ENCODE measurements at places on chromosomes 3 and 15.

DNA sequence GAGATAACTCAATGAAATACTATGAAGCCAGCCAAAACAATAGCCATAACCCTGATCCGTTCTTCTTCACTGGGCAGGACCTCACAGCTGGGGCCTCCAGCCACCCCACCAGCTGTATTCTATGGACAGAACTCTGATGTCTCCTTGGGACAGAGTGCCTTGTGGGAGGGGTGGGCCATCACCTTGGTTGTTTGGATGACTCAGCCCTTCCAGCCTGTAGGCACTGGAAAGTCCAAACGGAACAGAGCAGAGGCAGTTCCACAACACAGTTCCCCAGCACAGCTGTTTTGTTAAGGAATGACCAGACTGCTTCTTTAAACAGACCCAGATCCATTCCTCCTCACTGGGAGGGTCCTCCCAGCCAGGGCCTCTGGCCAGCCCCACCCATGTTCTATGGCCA, 31.9 kb upstream of the ZBED2 start:
- DNase-seq: no peak

- peak; percentile 79 for DNase-seq
These were observed 50.8 kb downstream of the RFTN1 start for GRCh38 chr3:16462679-16463078.

DNA sequence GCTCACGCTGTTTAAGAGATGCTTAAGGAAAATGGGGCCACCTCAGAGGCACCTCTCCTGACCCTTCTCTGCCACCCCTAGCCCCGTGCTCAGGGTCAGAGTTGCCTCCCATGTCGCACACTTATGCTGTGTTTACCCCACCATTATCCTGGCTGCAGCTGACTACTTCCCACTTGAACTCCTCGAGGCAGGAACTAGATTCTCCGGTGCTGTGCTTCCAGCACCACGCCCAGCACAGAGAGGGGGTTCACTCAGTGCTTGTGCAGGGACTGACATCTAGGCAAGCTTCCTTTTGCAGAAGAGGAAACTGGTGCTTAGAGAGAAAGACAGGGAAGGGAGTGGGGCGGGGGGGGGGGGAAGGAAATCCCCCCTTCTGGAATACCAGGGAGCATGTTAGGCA, 340.1 kb downstream of the RORA start:
- DNase-seq: no peak

- no peak for DNase-seq
These were observed 207.7 kb downstream of the PLOD2 start for GRCh38 chr3:145953316-145953715.

DNA sequence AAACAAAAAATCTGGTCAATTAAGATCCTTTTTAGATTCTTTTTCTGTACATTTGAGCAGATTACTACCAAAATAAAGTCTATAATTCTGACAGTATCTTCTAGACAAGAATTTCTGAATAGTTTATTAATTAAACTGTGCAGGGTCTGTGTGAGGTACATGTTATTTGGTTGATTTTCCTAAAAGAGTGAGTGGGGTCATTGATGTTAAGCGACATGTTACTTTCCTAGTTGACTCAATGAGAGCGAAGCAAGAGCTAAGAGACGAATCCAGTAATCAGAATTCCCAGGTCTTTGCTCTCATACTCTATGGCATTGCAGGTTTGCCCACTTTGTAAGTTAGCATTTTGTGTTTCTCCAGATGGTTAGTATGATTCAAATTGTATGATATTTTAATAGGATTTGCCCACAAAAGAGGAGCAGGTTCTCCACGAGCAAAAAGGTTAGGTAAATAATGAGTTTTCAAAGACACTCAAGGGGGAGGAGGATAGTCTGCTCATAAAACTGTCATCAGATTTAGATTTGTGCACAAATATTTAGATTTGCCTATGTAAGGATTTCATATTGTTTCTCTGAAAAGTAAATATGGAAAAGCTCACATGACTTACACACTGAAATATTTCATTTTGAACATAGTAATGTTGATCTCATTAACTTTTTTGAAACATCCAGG, 217.2 kb upstream of the CGNL1 start:
- no peak for DNase-seq

Measured in common myeloid progenitor, CD34-positive (primary cell).